ENCODE measurements at places on chromosomes 4 and X.

DNA sequence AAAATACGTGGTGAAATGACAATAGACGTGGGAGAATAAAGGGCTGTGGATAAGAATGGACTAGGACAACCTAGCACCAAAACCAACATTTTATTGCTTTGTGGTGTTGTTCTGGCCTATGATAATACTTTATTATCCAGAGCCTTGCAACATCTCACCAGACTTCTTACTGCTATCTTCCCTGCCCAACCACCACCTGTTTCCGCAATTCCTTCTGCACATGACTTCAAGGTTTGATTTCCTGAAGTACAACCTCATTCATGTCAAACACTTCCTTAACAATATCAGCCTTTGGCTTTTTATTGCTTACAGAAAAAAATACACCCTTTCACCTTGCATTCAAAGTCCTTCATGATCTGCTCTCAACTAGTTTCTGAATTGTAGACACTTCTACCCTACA, 84.8 kb downstream of the RTL3 start:
- no peak for DNase-seq

DNA sequence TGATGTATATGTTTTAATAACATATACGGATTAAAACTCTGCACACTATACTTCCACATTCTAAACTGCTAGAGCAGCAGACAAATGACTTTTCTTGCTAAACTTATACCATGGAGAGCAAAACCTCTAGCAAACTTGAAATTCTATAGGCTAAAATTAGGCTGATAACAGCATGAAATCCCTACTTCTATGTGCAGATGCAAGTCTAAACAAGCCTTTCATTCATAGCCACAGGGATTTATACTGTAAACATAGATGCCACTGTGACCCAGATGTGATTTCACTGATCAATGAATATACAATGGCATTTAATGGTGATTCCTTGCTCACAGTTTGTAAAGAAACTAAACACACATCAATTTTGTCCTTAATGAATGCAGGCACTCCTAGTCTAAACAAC, 151.0 kb downstream of the ANTXR2 start:
- DNase-seq: no peak

GRCh38 chr4:79074040-79074439, 134.8 kb upstream of the PAQR3 start:
- no peak for DNase-seq

DNA sequence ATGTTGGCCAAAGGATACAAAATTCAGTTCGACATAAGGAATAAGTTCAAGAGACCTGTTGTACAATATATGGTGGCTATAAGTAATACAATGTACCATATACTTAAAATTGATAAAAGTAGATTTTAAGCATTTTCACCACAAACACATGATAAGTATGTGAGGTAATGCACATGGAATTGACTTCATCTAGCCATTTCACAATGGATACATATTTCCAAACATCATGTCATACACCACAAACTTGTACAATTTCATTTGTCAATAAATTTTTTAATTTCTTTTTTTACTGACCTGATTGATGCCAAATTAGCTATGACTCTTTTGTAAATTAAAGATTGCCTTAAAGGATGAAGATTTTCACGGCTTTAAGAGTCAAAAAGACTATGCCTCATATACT, 103.1 kb upstream of the VCX2 start:
- no peak for DNase-seq

DNA sequence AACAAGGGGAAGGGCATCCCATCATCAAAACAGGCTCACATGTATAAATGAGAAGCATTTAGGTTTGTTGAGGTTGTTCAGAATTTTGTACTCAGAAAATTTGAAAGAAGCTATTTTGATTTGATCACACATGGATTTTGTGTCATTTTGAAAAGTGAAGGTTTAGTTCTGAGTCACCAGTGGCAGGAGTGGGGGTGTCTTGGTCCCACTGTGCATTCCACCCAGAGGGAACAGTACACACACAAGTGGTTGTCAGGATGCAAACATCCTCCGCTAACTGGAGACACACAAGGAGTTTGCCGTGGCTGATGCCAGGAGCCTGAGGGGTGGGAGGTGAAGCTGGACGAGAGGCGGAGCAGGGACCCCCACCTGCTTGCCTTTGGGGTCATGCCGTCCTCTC, 198.2 kb upstream of the PSAPL1 start:
- DNase-seq: no peak

GRCh38 chr4:127788517-127788916, 6.4 kb downstream of the HSPA4L start:
- DNase-seq: no peak

DNA sequence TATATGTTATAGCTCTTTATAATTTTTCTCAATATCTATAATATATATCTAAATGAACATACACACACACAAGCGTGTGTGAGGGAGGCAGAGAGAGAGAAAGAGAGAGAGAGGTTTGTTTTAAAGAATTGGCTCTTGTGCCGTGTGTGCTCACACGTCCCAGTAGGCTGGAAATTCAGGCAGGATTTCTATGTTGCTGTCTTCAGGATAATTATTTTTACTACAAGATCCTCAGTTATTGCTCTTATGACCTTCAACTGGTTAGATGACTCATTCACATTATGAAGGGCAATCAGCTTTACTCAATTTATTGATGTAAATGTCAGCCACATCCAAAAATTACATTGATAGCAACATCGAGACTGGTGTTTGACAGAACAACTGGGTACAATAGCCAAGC, 1520.7 kb upstream of the PCDH7 start:
- DNase-seq: no peak

DNA sequence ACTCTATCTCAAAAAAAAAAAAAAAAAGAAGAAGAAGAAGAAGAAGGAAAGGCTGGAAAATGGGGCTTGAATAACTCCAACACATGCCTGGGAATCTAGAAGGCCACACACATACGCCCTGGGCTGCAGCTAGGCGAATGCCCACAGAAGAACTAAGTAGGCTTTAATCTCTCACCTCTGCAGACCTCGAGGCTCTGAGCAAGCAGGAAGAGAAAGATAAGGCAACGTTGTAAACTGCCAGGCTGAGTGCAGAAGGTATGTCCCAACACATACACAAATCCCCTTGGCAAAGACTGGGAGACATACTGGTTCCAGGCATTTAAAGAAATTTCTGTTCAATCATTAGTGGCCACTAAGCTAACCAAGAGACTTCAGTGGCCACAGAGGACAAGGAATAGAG, 18.4 kb downstream of the SLC38A5 start:
- no peak for DNase-seq

- no peak for DNase-seq
These were observed 105.6 kb downstream of the LNX1 start for GRCh38 chr4:53485658-53486040.

GRCh38 chr4:168868044-168868781, 141.8 kb downstream of the CBR4 start:
- no peak for DNase-seq

GRCh38 chr4:1883583-1883982, 12.4 kb downstream of the NSD2 start:
- DNase-seq: no peak

DNA sequence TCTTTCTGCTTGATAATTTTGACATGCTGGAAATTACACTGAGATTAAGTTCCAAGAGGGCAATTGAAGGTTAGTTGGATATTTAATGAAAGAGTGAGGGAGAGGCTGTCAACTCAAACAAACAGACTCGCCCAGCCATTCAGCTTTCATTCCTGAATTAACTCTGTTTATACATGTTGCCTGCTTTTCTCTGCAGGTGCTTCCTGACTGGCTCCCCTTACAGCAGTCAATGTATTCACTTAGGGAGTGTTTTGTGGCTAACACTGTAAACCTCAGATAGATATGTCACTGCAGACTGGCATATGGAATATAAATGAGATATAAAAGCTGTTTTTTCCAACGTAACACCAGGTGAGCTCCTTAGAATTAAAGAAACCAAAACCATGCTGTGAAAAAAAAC, 28.7 kb downstream of the TMPRSS11A start:
- DNase-seq: no peak

- no peak for DNase-seq
These were observed 98.6 kb upstream of the LRPAP1 start for GRCh38 chr4:3630598-3631543.

- DNase-seq: no peak
These were observed 53.7 kb upstream of the SLC39A8 start for GRCh38 chr4:102399021-102399420.

DNA sequence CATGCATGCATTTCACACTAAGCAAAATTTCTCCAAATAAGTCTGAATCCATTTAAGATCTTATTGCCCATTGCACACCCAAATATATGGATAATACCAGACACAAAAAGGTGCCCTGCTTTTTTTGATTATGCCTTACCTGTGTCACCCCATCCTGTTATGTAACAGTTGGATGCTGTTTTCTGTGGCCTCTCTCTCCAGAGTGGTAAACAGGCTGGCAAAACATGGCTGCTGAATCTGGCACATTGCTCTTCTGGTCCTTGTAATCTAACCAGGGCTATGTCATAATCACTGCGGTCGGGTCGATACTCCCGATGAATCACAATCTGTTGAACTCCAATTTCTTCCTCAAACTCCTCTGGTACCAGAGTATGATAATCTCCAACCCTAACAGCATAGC, 70.1 kb downstream of the PRSS12 start:
- no peak for DNase-seq

DNA sequence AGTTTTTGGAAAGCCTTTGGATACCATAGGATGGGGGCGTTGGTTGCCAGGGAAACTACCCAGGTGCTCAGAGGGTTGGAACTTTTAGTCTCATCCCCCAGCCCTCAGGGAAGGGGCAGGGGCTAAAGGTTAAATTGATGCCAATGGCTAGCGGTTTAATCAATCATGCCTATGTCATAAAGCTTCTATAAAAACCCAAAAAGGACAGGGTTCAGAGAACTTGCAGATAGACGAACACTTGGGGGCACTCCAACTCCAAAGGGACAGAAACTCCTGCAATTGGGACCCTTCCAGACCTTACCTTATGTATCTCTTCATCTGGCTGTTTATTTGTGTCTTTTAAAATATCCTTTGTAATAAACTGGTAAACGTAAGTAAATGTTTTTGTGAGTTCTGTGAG, 30.0 kb upstream of the GPR173 start:
- no peak for DNase-seq

GRCh38 chr4:121977251-121978171, 25.7 kb upstream of the TRPC3 start:
- DNase-seq: no peak

DNA sequence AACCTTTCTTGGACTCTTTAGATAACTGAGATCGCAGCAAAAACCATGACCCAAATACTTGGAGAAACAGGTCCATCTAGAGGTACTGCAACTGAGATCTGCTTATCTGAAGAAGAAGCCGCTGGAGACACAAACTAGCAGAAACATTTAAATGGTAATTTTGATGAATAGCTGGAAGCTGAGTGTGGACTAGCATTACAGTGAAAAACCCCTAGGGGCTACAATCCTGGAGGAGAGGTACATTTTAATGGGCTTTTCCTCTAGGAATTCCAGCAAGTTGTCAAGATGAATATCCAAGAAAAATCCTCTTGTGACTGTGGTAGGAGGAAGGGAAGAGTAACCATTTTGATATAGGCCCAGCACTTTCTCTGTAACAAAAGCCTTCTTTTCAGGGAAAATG, 592.5 kb upstream of the GRIA3 start:
- no peak for DNase-seq

GRCh38 chr4:169185133-169185956, 85.4 kb downstream of the SH3RF1 start:
- no peak for DNase-seq

- DNase-seq: no peak
These were observed 26.3 kb upstream of the PRSS48 start for GRCh38 chr4:151250706-151251105.

DNA sequence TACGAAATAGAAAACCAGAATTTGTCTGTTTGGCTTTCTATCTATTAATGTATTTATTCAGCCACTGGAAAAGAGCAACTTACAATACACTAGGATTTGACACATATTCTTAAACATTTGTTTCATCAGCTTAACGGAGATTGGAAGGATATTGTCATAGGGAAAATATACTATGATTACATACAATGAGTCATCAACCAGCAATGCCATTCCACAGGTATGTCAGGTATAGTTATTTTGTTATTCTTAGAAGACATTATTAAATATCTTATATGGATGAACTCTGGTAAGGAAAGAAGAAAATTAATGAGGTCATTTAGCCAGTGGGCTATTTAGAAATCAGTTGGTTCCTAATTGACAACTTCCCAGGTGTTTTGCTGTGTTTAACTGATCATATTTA, 926.6 kb downstream of the STIM2 start:
- DNase-seq: no peak

DNA sequence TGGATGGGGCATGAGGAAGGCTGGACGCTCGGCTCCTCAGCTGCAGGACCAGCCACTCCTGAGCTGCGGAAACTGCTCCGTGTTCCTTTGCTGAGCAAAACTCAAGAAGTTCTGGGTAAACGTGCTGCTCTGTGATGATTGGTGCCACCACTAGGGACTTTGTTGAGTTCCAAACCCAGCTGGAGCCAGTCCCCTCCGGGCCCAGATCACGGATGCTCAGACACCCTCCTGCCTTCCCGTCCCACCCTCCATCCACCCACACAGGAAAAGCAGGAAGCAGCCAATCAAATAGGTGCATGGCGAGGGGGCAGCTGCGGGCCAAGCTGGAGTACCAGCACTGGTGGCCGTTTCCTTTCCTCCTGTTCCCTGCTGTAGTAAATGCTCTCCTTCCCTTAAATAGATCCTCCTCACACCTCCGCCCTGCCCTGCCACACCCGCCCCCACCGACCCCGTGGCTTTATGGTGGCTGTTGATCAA, 68.0 kb downstream of the ADRA2C start:
- no peak for DNase-seq

DNA sequence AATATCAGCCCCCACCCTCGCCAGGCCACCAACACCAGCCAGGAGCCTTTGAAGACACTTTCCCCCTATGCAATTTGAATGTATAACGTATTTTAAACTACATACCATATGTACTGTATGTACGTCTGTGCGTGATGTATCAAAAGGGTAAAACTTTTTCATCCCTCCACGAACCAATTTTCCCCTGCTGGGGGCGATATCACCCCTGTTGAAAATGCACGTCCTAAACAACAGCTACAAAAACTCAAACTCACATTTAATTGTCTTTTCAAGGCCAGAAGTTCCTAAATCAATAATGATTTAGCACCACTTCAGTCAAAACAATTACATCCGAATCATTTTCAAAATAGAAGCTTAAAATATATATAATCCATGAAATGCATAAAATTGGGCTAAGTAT, 1.4 kb downstream of the VEGFD start:
- DNase-seq: no peak

DNA sequence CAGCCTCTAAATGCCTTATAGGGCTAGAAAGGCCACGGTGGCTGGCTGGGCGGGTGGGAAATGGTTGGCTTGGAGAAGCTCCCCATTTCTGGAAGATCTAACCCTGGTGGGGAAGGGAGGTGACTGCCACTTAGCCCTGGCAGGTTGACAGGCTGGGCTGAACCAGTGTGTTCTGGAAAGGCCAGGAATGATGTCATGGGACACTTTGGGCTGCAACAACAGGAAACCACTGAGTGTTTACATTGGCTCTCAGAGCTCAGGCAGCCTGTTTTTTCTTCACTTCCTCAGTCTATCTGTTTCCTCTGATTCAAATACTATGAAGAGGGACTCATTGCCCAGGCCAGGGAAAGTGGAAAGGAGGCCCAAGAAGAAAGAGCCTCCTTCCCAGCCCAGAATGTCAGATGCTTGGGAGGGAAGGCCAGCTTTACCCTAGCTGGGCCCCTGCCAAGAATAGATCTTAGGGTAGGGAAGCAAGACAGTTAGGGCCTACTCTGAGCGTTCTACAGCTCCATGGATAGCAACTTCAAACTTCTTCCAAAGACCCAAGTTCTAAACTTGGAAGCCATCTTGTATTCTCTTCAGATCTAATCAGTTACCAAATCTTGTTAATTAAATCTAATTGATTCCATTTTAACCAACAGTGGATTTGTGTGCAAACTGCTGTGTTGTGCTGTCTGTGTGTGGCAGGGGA, 65.8 kb upstream of the MSN start:
- DNase-seq: peak; percentile 80

Measured in ascending aorta (tissue), 2 donors.